Panc1 (cell line): ENCODE measurements at places on chromosomes 7 and 10.

DNA sequence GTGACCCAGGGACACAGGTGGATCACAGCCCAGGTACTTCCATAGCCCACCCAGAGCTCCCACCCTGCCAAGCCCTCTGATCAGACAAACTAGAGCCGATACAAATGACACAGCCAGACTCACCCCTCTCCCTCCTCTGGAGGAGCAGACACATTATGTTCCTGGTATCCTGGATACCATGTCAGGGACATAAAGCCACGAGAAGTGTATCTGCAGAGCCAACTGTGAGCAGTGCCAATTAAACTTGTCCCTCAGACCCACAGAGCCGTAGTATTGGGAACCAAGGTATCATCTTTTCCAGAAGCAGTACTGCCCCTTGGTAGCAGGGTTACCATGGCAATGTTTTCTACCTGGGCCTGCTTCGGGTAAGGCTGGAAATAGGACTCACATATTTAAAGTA lies 47.3 kb upstream of the CPXM2 start:
- DNase-seq: no peak

- no peak for DNase-seq
Measured at GRCh38 chr10:4024027-4024426, 239.0 kb upstream of the KLF6 start.

GRCh38 chr7:149772956-149773434 lies 393 bp downstream of the ZNF467 start:
- DNase-seq: no peak

DNA sequence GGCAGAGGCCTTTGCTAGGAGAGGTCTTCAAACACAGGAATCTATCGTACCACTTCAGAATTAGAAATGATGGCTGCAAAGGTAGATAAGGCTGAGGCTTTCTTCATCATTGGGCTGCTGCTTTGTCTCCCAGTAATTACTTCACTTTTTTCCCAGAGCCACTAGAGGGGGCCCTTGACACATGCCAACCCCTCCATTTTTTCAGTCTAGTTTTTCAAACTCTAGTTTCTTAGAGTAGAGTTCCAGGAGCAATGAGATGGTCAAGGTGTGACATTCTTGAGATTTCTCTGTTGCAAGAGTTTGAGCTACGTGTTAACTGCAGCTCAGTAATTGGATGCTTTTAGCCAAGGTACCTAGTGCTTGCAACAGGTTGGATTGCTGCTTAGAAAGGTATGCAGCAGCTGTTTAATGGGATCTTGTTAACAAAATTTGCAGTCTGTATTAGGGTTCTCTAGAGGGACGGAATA lies 33.8 kb upstream of the RBM20 start:
- no peak for DNase-seq
